Placental epithelial cell (primary cell): ENCODE measurements at places on chromosomes 2 and 18. TPM values are rescaled to one million over a fixed set of nuclear protein-coding genes. Genes with fewer than 3 reads are reported as not detected.

Gene AFG3L2
- 44.7 and 46.3 TPM in 2 replicates for total RNA-seq

Gene ARHGAP25
- total RNA-seq: 0.79 and 2.2 TPM in 2 replicates

Gene SERPINB10
- not detected in 2 replicates for total RNA-seq

Gene ESPNL
- total RNA-seq: 0.87 and 7.5 TPM in 2 replicates

Gene PHOSPHO2
- total RNA-seq: 1.2 and 1.3 TPM in 2 replicates

Gene SAG
- total RNA-seq: under 0.01 TPM in 1 of 2 replicates, not detected in the other

Gene CHAC2
- total RNA-seq: 1.6 TPM in 1 of 2 replicates, not detected in the other

Gene ALPI
- total RNA-seq: not detected in 2 replicates

Gene ONECUT2
- under 0.01 TPM in 2 replicates for total RNA-seq

Gene SIX2
- 0.39 and 2.0 TPM in 2 replicates for total RNA-seq

Gene RIT2
- total RNA-seq: not detected in 2 replicates

Gene TAF4B
- total RNA-seq: 2.2 and 3.1 TPM in 2 replicates

Gene STARD6
- total RNA-seq: not detected in 2 replicates

Gene ANKRD62
- not detected in 2 replicates for total RNA-seq

Gene PMAIP1
- 0.79 and 1.5 TPM in 2 replicates for total RNA-seq
